ENCODE measurements at places on chromosomes 5 and 9.

DNA sequence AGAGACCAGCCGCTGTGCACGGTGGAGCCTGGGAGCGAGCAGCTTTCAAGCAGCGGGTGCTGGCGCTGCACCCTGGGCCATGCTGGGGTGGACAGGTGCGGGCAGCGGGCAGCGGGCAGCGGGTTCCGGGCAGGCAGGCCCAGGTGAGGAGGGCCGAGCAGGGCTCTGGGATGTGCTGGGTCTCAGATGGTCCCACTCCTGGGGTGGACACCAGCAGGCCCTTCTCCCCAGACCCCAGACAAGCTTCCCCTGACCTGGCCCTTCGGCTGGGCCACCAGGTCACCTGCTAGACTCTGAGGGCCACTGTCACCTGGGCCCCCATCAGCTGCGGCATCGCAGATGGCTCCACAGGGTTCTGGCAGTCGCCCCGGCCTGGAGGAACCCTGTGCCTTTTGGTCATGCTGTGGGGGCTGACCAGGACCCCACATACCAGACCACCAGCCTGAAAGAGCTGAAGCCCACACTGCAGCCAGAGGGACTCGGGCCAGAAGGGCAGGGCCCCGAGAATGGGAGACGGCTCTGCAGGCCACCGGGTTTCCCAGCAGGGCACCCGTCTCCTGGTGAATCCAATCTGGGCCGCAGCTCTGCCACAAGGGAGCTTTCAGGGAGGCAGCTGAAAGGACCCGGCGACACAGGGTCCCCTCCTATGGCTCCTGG lies 2.0 kb downstream of the SLC6A19 start:
- DNase-seq, result no peak

DNA sequence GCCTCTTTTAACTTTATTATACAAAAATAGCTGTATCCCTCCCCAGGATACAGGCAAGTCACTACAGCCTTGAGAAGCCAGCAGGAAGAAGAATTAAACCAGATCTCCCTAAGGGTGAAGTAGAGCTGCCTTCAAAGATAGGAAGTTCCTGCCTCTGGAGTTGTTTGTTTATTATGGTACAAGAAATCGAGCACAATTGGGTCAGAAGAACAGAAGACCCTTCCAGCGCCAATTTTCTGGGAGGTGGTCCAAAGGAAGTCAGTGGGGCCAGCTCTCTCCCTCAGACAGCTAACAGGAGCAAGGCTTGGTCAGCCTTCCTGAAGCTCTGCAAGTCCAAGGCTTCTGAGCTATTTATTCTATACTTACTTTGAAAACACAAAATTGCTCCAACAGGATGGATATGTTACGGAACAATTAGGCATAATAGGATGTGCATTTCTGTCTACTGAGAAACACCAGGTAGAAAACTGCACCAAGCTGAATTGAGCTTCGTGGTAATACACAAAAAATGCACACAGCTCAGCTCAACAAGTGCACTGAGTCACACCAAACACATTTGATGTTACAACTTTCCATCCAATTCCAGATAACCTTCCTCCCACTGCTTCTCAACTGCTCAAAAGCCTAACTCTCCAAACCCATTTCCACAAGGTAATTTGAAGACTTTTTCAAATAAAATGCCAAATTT lies 16.0 kb downstream of the SERINC5 start:
- no peak for DNase-seq

DNA sequence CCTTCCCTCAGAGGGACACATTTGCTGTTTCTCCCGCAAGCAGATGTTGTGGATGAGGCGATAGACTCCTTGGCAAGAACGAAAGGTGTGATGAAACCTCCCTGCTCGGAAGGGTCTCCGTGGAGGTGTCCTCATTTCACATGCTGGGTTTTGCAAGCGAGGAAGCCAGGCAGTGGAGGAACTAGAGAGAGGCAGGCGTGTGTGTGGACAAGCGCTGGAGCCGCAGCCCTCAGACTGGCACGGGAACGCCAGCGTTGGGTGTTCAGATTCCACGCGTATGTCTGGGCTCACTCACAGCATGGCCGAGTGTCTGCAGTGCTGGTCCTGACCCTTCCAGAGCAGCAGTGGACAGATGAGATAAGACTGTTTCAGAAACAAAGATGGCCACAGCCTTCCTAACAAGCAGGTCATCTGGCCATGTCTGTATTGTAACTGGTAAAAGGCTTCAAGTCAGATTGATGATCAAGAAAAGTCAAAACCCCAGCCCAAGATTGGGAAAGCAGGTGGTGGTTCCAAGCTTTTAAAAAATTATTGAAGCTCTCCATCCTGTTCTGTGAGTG lies 35.0 kb upstream of the NCS1 start:
- DNase-seq, result no peak

GRCh38 chr5:125450771-125451170 lies 704.3 kb upstream of the ZNF608 start:
- no peak for DNase-seq

DNA sequence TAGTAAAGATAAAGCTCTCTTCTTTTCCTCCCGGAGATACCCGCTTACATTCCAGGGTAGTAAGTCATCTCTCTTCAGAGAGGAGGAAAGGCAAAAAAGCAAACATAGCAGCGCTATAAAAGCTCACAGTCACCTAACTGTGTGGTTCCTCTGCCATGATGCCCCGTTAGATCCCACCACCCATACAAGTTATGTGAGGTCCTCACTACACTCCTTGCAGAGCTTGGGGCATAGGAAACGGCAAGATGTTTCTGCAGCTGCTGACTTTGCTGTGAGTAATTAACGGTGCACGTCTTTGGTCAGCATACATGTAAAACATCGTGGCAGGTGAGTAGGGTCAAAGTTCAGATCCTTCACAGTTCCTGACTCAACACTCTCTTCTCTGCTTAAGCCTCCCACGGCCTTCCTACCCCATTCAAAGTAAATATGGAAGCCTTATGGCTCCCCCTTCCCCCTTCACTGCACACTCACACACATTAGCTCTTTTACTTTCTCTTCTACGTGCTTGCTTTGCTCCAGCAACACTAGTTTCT lies 218.9 kb downstream of the DIRAS2 start:
- no peak for DNase-seq

DNA sequence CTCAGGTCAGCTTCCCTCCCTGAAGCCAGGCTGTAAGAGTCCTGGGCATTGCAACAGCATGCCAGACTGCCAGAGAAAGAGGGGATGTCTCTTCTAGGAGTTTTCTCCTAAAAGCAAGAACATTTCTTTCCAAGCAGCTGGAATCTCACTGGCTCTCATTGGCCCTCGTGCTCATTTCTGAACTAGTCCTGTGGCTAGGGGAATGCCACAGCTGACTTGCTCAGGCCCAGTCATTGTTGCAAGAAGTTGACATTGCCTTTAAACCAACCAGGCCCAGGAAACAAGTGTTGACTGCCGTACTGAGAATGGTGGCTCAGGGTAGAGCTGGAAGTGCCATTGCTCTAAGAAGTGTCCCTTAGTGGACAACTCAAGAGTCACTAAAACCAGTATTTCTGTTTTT lies 15.0 kb upstream of the CEP120 start:
- DNase-seq, result no peak
